ENCODE measurements at places on chromosomes 3 and 15.

DNA sequence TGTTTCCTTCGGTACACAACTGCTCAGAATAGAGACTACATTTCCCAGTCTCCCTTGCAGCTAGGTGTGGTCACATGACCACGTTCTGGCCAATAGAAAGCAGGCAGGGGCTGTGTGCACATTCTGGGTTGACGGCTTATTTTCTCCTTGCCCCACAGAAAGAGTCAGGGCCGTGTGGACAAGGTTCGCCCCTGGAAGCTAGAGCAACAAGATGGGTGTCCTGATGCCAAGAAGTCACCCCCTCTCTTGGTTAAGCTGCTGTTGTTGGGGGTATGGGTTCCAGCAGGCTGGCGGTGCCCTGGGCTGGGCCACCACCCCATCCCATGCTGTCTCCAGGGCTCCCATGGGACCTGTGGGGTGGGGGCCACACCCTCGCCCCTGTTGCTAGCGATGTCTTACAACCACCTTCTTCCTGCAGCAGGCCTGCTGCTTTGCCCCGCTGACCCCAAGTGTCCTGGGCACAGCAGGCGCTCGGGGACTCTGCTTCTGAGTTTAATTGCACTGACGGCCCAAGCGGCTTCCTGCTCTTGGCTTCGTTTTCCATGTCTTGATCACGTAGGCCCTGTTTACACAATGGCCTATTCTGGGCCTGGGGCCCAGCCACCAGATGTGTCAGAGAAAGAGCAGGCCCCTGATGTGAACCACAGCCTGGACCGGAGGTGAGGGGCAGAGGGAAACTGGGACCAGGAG lies 24.9 kb downstream of the ABTB1 start:
- DNase-seq, result peak; percentile 77

- no peak for DNase-seq
Measured at GRCh38 chr3:157751386-157751785, 248.2 kb upstream of the VEPH1 start.

GRCh38 chr3:63908081-63908736 lies 4.0 kb downstream of the SCAANT1 start:
- DNase-seq, result no peak

- DNase-seq, result peak; percentile 26
Measured at GRCh38 chr15:45187894-45188830, at the start of gene SHF. Gene SHF, minus strand, starts transcription at chr15:45187966. Its CDS starts 15 bp downstream, at chr15:45187951.

DNA sequence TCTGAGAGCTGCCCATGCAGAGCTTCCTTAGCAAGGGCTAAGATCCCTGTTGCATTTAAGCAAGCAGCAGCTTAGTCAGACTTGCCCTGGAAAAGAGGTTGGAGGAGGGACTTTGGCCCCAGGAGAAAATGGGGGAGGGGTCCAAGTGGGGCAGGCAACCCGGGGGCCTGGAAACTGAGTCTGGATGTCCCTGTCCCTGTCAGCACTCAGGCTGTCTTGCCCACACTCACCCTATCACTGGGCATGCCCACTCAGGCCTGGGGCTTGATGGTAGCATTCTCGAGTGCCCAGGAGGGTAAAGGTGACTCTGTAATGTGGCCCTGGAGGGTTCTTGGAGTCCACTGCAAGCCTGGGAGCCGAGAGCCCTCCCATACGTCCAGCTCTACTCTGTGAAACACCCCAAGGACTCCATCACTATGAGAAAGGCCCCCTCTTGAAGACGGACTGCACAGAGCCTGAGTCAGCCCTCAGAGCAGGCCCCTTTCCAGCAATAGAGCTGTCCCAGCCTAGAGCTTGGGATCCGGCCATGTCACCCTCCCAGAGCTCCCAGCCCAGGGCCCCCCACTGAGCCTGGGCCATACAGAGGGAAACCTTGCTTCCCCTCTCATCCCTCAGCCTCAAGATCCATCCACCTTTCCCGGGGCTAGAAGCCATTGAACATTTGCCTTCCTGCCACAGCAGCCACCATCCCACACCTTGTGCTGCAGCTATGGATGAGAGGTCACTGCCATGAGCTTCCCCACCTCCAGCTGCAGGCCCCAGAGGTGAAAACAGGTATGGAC lies 13.4 kb downstream of the MYL3 start:
- DNase-seq, result no peak

DNA sequence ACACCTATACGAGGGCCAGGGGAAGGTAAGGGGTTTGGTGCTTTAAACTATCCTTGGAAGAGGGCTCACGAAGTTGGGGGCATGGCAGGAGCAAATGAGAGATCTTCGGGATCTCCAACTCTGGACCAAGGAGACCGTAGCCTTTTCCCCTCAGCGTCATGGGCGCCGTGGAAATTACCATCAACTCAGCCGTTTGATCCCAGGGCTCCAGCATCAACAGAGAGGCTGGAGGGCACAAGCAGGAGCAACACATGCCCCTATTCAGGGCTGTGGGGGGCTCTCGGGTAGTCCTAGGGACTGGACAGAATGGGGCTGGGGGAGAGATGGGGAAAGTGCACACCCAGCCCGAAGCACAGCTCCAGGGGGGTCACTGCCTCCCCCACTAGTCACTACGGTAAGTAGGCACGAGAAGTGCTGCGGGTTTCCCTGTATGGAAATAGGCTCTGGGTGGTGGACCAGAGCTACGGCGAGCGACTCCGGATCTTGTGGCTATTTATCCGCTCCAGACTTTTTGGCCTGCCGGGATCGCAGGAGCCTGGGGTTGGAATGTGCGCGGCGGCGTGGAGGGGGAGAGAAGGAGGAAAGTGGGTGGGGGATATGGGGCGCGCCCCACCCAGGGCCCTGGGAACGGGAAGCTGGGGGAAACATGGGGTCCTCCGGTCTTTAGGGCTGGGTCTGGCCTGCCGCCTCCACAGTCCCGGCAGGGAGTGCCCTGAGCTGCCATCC lies 539 bp upstream of the LAMB2 start:
- DNase-seq, result peak; percentile 87

- DNase-seq, result no peak
Measured at GRCh38 chr3:122260206-122260605, 64.8 kb upstream of the CSTA start.

GRCh38 chr3:71226565-71227269 lies 356.8 kb downstream of the FOXP1 start:
- DNase-seq, result no peak

DNA sequence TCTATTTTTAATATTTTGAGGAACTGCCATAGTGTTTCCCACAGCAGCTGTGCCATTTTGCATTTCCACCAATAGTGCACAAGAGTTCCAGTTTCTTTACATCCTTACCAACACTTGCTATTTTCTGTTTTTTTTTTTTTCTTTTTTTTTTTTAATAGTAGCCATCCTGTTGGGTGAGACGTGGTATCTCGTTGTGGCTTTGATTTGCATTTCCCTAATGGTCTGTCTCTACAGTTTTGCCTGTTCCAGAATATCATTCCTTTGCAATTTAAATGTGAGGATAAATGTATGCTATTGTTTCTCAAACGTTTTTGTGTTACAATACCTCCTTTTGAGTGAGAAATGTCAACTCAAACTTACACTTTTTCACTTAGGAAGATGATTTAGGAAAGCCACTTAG lies 22.4 kb downstream of the RCN2 start:
- no peak for DNase-seq

DNA sequence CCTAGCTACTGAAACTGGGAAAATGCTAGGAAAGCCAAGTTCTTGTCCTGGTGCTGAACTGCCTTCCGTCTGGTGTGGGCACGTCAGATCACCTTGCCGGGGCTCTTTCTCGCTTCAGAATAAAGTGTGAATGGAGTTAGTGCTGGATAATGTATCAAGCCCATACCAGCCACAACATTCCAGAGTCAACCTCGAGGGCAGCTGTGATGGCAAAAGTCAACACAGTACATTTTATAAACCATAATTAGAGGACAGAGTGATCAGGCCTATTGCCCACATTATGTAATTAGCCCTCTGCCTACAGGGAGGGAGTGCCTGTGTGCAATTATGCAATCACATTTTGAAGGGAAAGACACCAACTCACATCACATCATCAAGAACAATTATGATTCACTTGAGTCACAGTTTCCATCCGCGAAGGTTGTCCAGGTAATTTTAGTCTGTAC lies 165.2 kb downstream of the RORA start:
- DNase-seq, result no peak

DNA sequence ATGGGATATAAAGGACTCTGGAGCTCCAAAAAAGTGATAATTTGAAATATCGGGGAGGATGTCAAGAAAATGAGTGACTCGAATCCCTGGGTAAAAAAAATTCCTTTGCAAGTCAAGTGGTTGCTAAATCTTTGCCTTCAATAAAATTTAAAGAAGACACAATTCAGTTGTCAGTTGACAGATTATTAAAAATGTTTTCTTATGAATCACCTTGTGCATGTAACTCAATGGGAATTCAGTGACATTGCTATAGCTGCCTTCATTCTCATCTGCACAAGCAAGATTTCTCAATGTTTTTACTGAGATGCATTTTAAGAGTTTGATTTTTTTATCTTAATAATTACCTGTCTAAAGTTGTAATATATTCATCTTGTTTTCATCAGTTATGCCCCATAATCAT lies 264.0 kb upstream of the IL12A start:
- DNase-seq, result no peak

GRCh38 chr3:16841041-16841753 lies 43.6 kb upstream of the PLCL2 start:
- no peak for DNase-seq

- no peak for DNase-seq
Measured at GRCh38 chr15:63503739-63504246, 600 bp upstream of the USP3 start.

GRCh38 chr3:58659051-58659675 lies 7.4 kb downstream of the FAM3D start:
- peak; percentile 5 for DNase-seq

GRCh38 chr15:44676676-44677075 lies 13.2 kb upstream of the SPG11 start:
- no peak for DNase-seq

GRCh38 chr15:89089316-89090230 lies 1.3 kb downstream of the ABHD2 start:
- no peak for DNase-seq

Measured in fibroblast of skin of left quadriceps (primary cell).